ENCODE measurements at places on chromosomes 3 and 15. TPM values are rescaled to one million over a fixed set of nuclear protein-coding genes. Genes with fewer than 3 reads are reported as not detected.

P3H2 gene
- total RNA-seq, result not detected

CLRN1 gene
- not detected for total RNA-seq

PRR20G gene
- not detected for total RNA-seq

FOXL2NB gene
- total RNA-seq, result not detected

INAFM2 gene
- 9.4 TPM for total RNA-seq
